ENCODE measurements at places on chromosomes 5 and 9.

DNA sequence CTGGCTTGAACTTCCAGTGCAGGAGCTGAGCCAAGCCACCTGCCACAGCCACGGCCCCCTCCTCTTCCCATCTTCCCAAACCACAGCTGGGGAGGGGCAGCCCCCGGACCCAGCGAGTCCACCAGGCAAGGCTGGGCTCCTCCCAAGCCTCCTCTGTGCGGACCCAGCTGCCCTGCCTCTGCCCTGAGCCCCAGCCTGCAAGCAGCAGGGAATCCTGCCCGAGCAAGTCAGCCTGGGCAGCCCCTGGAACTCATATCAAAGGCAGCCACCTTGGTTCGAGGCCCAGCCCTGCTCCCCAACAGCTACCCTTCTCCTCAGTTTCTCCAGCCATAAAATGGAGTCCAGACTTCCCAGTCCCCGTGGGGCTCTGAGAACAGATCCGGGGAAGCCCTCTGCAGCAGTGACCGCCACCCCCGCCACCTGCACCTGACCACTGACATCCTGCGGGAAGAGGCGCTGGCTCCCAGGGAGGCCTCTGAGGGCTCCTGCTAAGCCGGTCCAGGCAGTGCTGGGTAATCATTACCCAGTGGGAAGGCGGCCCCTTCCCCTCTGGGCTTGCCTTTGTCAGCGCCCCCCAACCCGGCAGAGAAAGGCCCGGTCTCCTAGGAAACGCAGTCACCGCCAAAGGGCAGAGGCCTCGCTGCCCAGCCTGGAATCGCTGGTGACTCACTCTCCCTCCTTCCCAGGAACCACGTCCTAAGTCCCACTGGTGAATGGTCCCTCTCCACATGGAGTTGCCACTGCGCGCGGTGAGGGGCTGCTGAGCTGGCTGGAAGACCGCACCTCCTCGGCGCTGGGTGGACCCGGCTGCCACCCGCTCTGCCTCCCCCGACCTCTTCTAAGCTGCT is 1.5 kb downstream of the VAV2 start:
- peak; percentile 76 for DNase-seq

- no peak for DNase-seq
Measured at GRCh38 chr5:135062216-135063055, 28.4 kb upstream of the PITX1 start.

GRCh38 chr9:126479515-126479914 is 134.2 kb upstream of the LMX1B start:
- no peak for DNase-seq

DNA sequence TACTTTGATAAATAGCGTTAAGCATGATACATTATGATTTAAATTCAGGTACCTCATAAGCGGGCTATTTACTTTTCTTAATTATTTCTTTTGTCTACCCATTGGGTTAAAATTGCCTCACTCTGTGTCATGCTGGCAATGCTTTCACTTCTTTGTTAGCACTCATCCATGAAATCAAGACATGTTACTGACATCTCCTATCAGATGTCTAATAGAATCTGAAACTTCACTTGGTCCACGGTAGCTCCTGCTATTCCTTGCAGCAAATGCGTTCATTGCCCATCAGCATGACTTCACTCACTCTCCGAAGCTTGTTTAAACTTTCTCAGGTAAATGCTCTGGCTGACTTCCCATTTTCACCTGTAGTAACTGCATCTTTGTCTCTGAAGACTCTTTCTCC is 193.5 kb upstream of the EDIL3 start:
- DNase-seq, result peak; percentile 78

DNA sequence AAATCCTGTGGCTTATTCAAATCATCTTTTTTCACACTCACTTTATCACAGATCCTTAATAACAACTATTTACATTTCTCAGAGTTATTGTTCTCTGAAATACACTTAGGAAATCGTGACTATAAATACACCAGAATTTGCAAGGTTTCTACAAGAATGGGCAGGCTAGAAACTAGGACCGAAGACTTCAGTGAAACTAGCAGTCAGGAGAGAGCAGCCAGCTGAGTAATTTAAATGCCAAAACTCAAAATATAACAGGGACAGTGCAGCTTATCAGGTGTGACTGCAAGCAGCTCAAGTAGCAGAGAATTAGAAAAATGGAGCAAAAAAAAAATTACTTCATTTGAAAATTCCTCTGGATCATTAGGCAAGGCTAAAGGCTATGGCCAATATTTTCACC is 719.3 kb upstream of the ZNF608 start:
- DNase-seq, result no peak

- peak; percentile 60 for DNase-seq
Measured at GRCh38 chr9:98168941-98169488, 23.4 kb downstream of the CORO2A start.

- no peak for DNase-seq
Measured at GRCh38 chr9:131707733-131708157, 32.1 kb downstream of the RAPGEF1 start.

- no peak for DNase-seq
Measured at GRCh38 chr5:1483064-1483463, 37.8 kb upstream of the SLC6A3 start.

DNA sequence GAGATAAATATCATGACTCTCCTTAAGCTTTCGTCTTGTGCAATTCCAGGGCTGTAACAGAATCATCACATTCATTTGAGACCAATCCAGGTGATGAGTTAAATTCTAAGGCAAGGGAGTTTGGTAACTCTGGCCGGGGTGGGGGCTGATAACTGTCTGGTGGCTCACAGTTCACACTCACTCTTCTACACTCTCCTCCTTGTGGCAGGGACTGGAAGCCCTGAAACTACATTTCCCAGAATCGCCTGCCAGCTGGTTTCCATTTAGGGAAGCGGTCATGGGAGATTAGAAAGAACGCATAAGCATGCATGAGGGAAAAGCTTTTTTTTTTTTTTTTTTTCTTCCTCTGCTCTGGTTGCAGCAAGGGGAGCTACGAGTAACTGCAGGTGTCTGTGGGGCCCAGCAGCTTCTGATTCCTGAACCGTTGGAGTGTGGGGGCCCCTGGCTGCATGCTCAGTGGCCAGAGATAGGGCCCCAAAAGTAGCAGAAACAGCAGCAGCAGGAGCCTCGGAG is 154.8 kb upstream of the TBC1D2 start:
- DNase-seq, result peak; percentile 87

- DNase-seq, result no peak
Measured at GRCh38 chr9:79210541-79211243, 361.1 kb upstream of the TLE4 start.

GRCh38 chr5:71937921-71938698 is 169.2 kb upstream of the MAP1B start:
- peak; percentile 61 for DNase-seq

DNA sequence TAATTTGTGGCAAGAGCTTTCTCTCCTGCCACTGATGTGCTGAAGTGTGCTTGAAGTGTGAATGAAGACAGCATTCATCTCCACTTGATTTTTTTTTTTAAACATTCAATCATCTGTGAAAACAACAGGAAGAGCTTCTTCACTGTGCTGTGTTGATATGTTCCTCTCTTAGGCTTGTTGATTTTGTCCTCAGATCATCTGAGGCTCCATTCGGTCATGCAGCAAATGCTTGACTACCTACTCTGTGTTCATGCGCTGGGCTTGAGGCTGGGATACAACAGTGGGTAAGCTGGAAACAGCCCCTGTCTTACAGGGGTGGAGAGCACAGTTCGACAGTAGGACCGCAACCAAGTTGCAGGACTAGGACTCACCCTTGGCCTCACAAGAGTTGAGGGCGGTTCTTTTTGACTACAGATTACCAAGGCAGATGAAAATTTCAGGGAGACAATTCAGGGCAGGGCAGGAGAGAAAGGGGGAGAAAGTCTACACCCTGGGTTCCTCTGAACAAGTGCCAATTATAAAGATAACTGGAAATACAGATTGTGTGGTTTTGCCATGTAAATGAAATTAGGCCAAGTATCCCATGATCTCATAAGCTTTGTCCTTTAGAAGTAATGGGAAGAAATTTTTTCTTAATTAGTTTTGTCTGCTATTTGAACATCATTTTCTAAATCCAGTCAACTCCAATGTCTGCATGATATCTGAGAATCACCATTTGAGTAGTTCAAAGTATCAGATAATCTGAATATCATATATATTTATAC is 31.0 kb upstream of the F2R start:
- no peak for DNase-seq

DNA sequence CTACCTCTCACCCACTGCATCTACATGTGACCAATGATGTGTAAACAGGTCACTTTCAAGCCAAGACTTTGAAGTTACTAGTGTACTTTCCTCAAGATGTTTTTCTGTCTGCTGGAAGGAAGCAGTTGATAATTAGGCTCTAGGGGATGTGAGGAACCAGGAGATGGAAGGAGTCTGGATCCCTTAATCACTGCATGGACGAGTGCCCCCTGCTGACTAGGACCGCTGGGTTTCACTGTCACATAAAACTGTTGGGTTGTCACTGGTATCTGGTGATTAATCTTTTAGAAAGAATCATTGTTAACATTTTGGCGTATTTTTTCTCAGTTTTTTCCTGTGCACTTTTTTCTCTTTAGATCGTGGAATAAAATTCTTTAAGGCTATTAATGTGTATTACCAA is 79.5 kb downstream of the SREK1 start:
- DNase-seq, result no peak

DNA sequence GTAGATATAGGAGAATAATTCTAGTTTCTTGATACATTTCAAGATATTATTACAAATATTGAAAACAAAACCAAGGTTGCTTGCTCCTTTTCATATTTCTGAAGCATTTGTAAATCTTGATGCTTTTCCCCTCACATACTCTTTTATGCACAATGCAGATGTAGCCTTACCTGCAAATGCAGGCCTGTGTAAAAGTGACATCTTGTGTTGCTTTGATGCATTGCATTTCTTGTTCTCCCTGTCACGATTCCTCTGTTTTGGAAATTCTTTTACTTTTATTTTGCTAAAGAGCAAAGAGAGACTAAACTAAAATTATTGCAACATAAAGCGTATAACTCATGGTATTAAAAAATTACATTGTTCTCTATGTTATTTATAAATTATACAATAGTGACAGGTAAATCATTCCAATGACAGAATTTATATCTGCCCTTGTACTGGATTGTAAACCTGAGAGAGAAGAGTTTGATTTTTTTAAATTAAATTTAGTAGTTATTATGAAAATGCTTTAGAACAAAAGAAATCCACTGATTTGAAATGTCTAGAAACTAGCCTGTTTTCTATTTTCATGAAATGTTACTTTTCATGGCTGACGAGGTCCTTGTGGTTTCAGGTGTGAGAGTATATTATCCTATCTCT is 970.0 kb downstream of the MAT2B start:
- DNase-seq, result peak; percentile 39

DNA sequence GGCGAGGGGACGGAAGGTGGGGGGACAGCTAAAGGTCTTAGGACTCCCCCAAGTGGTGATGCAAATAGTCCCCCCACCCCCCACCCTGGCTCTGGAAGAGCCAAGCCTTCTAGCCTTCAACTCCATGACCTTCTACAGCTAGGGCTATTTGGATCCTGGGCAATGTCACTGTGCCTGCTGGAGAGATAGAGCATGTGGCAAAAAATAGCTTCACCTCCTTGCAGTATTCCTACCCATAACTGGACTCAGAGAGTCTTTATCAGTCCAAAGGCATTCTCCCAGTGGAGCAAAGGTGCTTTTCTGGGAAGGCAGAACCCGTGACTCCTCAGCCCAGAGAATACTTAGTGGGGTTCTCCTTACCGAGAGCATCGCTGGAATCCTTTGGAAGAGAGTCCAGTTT is 48.9 kb upstream of the PPARGC1B start:
- DNase-seq, result no peak

DNA sequence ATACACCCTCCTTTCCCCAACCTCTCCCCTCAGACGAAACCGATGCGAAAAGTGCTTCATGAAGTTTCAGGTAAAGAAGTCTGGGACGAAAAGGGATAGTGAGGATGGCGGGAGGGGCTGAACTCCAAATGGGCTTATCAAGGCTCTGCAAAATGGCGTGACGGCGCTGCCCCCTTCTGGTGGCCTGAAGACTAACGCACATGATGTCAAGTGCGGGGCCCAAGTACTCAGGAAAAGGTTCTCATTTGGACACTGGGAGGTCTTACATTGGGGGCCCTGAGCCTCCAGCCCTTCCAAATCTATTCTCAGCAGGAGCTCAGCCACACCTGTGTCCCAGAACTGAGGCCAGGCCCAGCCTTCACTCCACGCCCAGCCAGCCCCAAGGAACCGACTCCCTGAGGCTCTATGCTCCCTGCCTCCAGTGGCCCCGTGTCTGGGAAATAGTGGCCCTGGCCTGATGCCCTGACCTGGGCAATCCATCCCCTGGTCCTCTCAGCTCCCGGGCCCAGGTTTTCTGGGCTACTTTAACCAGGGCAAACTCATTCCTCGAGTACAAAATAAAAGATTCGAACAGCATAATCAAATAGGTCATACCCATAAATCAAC is 119.9 kb downstream of the KCNIP1 start:
- peak; percentile 81 for DNase-seq

DNA sequence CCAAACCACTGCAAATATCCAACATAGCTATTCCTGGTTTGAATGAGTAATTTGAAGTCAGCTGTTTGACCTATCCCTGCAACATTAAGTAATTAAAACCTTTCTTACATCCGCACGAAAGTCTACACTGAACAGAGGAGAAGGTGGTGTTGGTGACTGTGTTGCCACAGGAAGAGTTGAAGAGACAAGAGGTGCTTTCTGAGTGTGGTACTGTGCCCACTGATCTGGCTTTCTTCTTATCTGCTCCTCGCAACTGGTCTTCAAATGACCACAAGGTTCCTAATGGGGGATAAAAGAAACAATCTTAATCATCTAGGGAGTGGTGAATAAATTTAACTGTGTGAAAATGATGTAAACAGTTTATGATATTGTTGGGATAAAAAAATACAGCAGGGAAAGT is 29.4 kb upstream of the PDCL start:
- no peak for DNase-seq

DNA sequence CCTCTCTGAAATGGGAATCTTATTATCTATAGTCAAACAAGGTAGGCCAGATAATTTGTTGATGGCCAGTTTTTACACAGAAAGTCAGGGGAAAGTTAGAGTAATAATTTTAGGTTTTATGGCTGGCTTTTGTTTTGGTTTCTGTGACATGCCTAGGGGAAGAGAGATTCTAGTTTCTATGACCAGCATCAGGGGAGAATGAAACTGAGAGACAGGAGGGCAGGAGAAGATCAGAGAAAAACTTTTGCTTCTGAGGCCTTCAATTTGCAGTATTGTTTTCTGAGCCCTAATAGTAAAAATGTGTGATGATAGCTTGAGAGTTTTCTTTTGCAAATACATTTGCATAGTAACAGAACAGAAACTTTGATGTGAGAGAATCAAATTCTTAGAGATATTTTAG is 564.3 kb downstream of the ZNF608 start:
- no peak for DNase-seq

- no peak for DNase-seq
Measured at GRCh38 chr9:87276327-87276841, 221.3 kb upstream of the DAPK1 start.

DNA sequence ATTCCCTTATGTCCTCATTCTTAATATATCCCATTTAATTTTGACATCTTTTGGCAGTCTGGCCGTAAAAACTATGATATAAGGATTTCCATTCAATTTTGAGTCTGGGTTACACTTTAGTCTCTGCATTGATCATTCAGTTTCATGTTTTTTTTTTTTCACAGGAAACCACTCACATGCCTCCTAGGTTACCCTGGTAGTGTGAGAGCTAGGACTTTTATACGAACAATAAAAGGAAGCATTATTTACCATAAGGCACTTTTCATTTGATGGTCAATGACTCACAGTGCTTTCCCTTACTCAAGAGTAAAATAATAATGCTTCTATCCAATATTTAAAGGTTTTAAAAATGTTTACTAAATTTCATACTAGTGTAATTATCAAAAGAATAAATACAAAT is 16.4 kb upstream of the DMAC1 start:
- no peak for DNase-seq

Measured in eye (tissue), 1 donor.